ENCODE measurements at places on chromosomes 1 and 21. TPM values are rescaled to one million over a fixed set of nuclear protein-coding genes. Genes with fewer than 3 reads are reported as not detected.

DNA sequence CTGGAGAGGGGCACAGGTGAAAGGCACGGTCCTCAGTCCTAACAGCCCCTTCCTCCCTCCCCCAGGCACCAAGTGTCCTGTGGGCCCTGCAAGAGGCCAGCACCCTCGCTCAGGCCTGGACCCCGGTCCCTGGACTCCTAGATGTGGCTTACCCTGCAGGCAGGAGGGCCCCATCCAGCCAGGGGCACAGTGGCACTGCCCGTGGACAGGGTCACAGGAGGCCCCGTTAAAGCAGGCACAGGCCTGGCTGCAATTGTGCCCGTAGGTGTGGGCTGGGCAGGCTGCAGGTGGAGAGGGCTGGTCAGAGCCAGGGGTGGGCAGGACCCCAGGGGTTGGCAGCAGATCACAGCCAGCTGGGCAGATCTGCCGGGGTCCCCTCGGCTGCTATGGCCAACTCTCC lies 44.5 kb downstream of the ARHGEF16 start:
- DNase-seq = no peak

DNA sequence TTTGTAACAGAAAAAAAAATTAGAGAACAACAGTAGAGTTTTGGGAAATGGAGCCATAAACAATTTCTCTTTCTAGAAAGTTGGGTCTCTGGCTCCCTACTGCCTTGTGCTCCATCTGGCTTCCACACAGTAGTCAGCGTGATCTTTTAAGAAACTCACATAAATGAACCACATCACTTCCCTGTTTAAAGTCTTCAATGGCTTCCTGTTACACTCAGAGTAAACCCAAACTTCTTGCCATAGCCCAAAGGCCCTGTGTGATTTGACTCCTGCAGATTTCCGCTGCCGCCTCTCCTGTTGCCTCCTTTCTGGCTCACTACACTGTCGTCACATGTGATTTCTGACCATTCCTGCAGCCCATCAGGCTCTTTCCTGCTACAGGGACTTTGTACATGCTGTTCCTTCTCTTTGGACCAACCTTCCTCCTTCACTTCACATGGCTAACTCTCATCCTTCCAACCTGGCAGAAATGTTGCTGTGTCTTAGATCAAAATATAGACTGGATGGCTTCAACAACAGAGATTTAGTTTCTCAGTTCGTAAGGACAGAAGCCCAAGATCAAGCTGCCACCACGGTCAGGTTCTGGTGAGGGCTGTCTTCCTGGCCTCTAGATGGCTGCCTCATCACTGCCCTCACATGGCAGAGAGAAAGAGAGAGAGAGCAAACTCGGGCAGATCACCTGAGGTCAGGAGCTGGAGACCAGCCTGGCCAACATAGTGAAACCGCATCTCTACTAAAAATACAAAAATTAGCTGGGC lies 34.0 kb downstream of the OPRD1 start:
- no peak for DNase-seq

DNA sequence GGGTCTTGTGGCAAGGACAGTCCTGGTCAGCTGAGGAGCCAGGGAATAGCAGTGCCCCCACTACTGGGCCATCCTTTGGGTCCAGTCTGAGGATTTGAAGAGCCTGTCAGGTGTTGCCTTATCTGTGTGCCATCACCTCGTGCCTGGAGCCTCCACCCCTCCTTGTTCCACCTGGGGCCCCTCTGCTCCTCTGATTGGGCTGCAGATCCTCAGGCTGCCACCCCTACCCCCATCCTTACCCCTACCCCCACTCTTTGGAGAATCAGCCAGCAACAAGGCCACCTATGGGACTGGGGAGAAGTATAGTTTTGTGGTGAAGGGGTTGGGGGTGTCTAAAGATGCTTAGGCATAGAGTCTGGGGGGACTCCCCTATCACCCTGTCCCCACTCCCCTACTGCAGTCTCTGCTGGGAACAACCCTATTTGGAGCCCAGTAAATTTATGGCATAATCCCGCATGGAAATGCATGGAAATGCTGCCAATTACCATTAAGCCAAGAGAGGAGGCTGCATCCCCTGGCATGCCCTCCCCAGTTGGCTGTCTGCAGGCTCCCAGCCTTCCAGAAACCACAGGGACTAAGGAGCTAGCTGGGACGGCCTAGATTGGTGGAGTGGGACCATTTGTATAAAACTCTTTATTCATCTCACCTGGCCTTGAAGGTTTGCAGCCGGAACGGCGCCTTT lies 142.7 kb upstream of the CSF3R start:
- DNase-seq = no peak

GRCh38 chr1:163038928-163039706 lies 30.0 kb upstream of the RGS4 start:
- DNase-seq = no peak

- DNase-seq = no peak
These were observed 112.2 kb downstream of the DYRK1A start for GRCh38 chr21:37478794-37479193.

- no peak for DNase-seq
These were observed 71.1 kb downstream of the MATN1 start for GRCh38 chr1:30652152-30652841.

DNA sequence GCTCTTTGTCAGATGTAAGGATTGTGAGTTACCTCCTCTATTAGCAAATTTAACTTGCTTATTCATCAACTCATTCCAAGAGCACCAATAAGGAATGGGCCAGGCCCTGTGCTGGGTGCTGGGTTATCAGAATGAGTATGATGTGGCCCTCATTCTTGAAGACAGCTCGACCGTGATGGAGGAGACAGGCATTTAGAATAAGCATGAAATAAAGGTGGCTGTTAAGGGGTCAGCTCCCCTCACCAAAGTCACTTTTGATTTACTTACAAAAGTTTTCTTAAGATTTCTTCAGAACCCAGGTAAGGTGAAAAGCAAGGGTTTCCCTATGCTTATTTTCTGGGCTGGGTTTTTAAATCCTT lies 15.3 kb upstream of the PADI1 start:
- no peak for DNase-seq

ITLN1 gene
- 3.4 TPM for total RNA-seq

KRTAP12-2 gene
- not detected for total RNA-seq

NPPB gene
- not detected for total RNA-seq

GUCA2B gene
- not detected for total RNA-seq
